ENCODE measurements at places on chromosomes 13 and 19.

GRCh38 chr13:75774176-75774575 lies 138.0 kb downstream of the LMO7 start:
- no peak for DNase-seq

- DNase-seq: no peak
These were observed 2.2 kb downstream of the BST2 start for GRCh38 chr19:17402982-17403855.

DNA sequence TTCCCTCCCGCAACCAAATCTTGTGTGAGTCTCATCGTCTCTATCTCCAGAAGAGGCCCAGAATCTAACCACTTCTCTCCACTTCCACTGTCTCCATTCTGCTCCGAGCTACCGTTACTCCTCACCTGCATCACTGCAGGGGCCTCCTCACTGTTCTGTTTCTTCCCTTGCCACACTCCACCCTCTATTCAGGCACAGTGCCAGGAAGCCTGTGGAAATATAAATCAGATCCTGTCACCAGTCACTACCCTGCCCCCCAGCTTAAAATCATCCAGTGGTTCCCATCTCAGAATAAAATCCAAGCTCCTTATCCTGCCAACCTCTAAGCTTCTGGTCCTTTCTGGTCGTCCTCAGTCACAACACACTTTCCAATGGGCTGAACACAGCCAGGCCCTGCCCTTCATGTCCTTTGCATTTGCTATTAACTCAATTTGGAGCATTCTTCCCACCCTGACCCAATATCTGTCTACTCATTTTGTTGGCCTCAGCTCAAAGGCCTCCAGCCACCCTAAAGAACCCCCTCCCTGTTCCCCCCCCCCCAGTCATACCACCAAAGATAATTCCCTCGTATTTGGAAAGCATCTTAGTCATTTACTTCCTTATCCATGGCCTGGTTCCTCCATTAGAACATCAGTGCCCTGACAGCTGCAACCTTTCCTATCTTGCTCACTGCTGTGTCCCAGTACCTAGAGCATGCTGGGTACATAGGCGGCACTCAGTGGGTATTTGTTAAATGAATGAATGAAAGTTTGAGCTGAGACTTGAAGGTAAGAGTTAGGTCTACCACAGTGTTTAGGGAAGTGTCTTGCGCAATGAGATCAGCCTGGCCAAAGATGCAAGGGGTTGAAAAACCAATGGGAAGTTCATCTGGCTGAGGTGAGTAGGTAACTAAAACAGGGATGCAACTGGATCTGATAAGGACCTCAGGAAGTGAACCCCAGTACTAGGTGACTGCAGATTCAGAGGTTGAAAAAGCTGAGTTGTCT lies 24.4 kb downstream of the ZNF175 start:
- DNase-seq: no peak

GRCh38 chr13:110471833-110472162 lies 89.7 kb downstream of the RAB20 start:
- peak; percentile 75 for DNase-seq

DNA sequence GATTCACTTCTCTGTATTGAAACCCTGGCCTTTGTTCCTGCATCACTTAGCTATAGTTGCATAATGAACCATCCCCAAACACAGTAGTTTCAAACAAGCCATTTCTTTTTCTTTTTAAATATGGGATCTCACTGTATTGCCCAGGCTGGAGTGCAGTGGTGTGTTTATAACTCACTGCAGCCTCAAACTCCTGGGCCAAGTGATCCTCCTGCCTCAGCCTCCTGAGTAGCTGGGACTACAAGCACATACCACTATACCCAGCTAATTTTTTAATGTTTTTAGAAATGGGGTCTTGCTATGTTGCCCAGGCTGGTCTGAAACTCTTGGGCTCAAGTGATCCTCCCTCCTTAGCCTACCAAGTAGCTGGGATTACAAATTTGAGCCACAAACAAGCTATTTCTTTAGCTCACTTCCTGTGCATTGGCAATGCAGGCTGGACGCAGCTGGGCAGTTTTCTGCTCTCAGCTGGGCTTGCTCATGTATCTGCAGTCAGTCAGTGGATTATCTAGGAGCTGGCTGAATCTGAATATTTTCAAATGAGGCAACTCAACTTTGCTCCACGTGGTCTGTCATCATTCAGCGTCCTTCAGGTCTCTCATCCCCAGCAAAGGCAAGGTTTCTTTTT lies 49.5 kb upstream of the SIN3B start:
- no peak for DNase-seq

DNA sequence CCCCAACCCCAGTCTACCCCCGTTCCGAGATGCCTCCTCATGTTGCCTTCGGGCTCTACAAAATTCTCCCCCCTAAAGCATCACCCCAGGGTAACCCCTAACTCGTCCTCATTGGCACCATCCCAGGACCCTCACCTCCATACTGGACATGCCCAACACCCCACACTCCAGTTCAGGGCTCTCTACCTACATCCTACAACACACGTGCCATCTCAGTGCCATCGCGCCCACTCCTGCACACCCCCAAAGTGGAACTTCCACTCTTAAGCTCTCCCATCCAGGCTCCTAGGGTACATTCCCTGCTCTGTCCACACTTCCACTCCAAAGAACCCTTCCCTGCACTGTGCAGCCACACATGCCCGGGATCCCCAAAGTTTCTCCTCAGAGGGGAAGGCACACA lies 827 bp upstream of the FKRP start:
- no peak for DNase-seq

GRCh38 chr19:1445932-1446712 lies 3.8 kb upstream of the APC2 start:
- DNase-seq: no peak

GRCh38 chr19:23686621-23687423 lies at the start of gene ZNF675:
TSS of gene ZNF675 (minus strand) at chr19:23687212. CDS start at chr19:23687033, 179 bp downstream.
- DNase-seq: peak; percentile 88

DNA sequence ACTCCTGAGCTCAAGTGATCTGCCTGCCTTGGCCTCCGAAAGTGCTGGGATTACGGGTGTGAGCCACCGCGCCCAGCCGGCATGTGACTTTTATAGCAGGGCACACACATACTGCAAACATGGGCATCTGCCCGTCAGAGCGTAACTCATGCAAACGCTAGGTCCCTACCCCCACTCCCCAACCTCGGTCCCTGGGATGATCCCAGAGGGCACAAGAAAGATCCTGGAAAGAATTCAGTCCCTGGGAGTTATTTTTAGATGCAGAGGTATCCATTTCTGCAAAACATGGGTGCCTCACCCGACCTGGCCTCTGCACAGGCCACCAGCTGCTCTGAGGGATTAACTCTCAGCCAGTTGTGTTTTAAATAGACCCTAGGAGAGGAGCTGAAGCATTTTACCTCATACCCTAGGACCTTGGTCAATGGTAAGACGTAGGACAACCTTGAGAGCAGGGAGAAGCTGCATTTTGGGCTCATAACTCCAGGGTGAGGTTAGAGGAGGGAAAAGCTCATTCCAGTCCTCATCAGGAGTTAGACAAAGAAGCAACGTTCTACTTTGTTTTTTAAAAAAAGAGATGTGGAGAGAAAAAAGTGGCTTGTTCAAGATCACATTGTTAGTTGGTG lies 10.8 kb downstream of the TMEM38A start:
- no peak for DNase-seq

DNA sequence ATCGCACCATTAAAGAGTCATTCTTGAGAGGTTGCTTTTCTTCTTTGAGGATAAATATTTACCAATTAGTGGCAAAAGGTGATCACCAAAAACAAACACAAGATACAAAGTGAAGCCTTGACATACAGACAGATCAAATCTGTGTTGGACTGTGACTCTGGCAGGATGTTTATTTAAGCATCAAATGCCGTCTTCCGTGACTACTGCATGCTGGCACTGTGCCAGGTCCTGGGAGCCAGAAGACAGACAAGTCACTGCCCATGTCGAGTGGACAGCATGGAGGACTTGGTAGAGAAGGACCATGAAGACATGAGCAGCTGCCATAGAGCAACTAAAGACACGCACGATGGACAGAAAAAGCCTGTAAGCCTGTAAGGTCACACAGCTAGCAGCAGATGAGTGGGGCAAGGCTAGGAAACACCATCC lies 92.8 kb upstream of the FARP1 start:
- DNase-seq: no peak

DNA sequence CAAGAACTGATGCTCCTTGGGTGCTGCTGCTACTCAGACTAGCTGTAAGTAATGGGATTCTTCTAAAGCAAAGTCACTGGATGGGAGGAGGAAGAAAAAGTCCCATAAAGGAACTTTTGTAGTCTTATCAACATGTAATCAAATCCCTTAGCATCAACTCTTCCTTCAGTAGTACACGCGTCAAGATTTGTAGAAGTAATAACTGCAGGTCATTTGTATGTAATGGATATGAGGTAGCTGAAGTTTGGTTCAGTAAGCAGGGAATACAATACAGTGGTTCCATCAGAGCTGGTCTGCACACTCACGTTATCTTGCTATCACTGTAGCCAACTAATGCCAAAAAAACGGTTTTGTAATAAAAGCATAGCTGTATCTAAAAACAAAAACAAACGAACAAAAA lies 72.4 kb upstream of the ZDHHC20 start:
- DNase-seq: no peak

DNA sequence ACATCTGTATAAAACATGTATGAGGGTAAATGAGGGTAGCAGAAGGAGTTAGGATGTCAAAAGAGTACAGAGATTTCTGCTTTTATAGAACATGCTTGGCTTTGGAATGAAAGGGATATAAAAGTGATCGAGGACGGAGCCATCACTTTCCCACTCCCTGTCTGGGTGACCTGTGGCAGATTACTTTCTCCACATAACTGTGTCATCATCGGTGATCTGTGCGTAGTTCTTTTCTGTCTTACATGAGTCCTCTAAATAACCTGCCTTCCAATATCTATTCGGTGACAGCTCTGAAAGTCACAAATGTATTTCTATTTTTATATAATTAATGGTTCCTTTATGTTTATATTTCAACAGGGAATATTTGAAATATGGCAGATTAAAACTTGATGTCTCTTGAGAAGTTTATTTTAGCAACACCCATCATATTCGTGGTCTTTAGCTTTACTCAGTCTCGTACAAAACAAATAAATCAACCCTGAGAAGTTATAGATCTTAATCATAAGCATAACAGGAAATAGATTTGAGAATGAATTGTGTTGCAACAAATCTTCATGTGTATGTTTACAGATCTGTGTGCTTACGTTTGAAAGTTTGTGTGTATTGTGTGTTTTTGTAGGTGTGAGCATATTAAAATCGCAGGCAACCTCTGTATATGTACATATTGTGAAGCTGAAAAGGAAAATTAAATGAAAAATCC lies 1094.3 kb downstream of the EFNB2 start:
- no peak for DNase-seq

DNA sequence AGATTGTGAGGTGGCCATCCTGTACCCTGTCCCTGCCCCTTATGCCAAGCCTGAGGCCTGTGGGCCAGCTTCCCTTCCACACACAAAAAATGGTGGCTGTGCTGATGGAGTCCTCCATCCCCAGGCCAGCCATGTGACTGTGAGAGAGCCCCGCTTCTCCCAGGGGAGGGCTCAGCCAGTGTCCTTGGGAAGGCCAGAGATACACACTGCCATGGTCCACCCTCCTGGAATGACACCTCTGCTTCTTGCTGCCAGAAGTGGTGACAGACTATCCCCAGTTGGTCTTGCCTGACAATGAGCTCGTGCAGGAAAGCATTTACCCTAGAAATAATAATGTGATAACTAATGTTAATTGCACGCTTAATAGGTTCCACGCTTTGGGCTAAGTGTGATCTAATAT lies 38.0 kb downstream of the FAM124A start:
- DNase-seq: no peak

DNA sequence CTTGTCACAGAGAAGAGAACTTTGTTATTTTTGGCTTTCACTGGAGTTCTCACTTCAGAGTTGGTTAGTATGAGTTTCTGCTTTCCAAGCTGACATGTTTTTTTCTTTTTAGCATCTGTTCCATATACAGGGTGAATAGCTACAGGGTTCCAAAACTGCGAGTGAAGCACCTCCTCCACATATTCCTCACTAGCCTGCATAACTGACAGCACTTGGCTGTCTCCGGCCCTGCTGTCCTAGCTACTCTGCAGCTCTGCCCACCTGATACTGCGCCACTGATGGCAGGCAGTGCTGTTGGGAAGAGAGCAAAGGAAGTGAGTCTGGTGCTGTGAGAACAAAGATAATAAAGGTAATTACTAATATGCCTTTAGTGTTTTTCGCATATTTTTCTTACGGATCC lies 6.8 kb downstream of the ATP8A2 start:
- DNase-seq: no peak

GRCh38 chr19:6402837-6403608 lies 10.1 kb upstream of the GTF2F1 start:
- peak; percentile 81 for DNase-seq

GRCh38 chr19:45079063-45079910 lies at the start of gene GEMIN7:
TSS of gene GEMIN7 (plus strand) at chr19:45079260. CDS start at chr19:45090115, 10,855 bp downstream.
- no peak for DNase-seq

- no peak for DNase-seq
These were observed 22.3 kb upstream of the MYDGF start for GRCh38 chr19:4692251-4693077.

GRCh38 chr13:113744197-113745000 lies 14.6 kb upstream of the TMEM255B start:
- DNase-seq: no peak

- DNase-seq: no peak
These were observed at the start of gene MISP3 for GRCh38 chr19:14072535-14073260. TSS of gene MISP3 (plus strand) at chr19:14072786. CDS start at chr19:14073310, 524 bp downstream.

- DNase-seq: no peak
These were observed 11.7 kb downstream of the DACT3 start for GRCh38 chr19:46648961-46649960.

DNA sequence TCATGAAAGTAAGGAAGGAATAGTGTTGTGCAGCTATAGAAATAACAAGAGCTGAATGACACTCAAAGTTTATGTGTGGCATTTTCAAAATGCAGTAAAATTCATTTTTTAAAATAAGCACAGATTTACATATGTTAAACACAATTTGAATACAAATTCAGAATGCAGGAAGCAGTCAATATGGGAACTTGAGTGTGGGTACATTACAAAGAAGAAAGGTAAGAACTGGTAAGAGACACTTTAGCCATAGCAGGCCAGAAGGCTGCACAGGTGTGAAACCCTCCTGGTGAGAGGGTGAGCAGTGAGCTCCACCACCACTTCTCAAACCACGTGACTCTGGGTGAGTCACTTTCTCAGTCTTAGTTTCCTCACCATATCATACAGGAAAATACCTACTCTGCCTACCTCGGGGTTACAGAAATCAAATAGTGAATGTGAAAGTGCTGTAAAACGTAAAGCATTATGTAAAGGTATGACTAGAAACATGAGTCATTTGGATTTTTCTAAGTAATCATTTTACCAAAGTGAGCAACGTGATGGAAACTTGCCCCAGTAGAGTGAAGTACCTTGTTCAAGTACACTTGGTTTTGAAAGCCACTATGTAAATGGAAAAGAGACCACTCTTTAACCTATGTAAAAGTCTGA lies 40.5 kb downstream of the USP12 start:
- DNase-seq: peak; percentile 42

DNA sequence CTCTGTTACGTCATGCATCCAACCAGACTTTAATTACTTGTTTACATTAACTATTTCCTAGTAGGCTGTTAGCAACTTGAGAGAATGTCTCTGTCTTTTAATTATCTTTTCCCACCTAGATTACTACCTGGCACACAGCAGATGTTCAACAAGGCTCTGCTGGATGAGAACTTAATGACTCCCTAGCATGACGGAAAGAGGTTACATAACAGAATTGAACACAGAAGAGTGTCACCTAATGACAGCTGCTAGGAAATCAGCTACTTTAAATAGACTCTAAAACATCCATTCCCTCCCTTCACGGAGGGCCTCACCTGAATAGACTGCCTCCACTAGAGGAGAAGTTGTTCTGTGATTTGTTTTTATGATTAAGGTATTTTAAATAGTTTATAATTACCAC lies 110.8 kb downstream of the TEX29 start:
- DNase-seq: no peak

- no peak for DNase-seq
These were observed 20.8 kb downstream of the NUFIP1 start for GRCh38 chr13:44968434-44968815.

GRCh38 chr13:81017513-81018152 lies 676.7 kb upstream of the SPRY2 start:
- peak; percentile 58 for DNase-seq
